ENCODE measurements at places on chromosomes 12 and 14.

- DNase-seq = no peak
Observed at GRCh38 chr12:41058266-41058665, 129.9 kb upstream of the PDZRN4 start.

DNA sequence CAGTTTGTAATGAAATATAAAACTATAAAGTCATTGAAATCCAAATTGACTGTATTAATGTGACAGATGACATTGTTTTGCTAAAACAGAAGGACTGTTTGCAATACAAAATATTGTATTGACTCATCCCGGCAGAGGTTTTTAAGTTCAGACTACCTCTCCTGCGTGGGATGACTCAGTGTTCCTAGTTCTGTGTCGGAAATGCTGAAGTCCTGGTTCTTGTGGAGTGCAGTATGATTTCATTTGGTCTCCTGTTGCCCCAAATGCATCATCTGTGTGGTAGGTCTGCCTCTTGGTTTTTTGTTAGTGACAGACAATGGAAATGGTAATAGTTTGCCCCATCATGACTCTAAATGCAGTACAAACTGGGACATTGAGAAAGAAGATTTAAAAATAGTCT is 27.8 kb downstream of the PELI2 start:
- DNase-seq = no peak

- DNase-seq = no peak
Observed at GRCh38 chr12:131729254-131729955, 18.5 kb downstream of the SFSWAP start.

GRCh38 chr14:35352274-35353233 is 52.0 kb downstream of the NFKBIA start:
- DNase-seq = no peak

- DNase-seq = no peak
Observed at GRCh38 chr12:109816870-109817269, 16.3 kb downstream of the TRPV4 start.

All from kidney capillary endothelial cell (primary cell).